ENCODE measurements at places on chromosomes 6 and 20. TPM values are rescaled to one million over a fixed set of nuclear protein-coding genes. Genes with fewer than 3 reads are reported as not detected.

DNA sequence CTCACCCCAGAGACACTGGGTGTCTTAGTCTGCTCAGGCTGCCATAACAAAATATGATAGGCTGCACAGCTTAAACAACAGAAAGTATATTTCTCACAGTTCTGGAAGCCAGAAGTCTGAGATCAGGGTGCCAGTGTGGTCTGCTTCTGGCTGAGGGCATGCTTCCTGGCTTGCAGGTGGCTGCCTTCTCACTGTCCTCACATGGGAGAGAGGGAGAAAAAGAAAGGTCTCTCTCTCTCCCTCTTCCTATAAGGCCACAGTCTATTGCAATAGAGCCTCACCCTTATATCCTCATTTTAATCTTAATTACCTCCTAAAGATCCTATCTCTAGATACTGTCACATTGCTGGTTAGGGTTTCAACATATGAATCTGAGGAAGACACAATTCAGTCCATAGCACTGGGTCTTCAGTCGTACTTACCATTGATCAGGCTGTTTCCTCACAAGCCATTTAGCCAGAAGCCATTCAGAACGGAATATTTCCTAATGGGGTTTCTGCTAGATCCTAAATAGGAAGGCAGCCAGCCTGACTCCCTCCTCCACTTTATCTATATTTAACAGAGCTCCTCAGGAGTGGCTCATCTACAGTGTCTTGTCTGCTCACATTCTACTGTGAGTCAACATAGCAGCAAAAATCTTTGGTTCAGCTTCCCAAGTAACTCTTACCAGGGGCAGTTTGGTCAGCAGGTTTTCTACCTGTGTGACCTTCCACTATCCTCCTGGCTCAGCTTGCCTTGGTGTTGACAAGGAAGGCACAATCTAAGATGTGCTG is 42.2 kb downstream of the CD164 start:
- no peak for DNase-seq

DNA sequence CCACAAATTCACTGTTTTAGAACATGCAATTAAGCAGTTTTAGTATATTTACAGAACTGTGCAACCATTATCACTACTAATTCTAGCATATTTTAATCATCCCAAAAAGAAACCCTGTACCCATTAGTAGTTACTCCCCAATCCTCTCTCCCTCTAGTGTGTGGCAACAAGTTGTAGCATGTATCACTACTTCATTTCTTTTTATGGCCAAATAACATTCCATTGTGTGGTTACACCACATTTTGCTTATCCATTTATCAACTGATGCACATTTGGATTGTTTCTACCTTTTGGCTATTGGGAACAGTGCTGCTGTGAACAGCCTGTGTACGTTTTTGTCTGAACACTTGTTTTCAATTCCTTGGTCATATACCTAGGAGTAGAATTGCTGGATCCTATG is 31.5 kb upstream of the FKBP1A start:
- no peak for DNase-seq

- no peak for DNase-seq
Observed at GRCh38 chr20:64153861-64154589, 10.2 kb upstream of the MYT1 start.

DNA sequence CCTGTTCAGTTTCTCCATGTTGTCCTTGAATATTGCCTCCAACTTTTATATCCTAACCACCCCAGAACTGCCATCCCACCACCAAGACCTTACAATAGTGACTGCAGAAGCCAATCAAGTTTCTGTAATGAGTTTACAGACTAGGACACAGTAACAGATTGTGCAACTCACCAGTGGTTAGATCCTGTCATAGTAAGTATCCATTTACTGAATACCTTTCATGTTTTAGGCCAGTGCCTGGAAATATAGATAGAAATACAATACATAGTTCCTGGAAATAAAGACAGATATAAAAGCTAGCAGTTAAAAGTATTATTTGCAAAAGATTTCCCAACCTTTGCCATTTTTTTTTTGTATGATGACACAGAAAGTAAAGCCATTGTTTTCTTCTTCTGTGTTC is 471.8 kb upstream of the BTBD3 start:
- DNase-seq: no peak

DNA sequence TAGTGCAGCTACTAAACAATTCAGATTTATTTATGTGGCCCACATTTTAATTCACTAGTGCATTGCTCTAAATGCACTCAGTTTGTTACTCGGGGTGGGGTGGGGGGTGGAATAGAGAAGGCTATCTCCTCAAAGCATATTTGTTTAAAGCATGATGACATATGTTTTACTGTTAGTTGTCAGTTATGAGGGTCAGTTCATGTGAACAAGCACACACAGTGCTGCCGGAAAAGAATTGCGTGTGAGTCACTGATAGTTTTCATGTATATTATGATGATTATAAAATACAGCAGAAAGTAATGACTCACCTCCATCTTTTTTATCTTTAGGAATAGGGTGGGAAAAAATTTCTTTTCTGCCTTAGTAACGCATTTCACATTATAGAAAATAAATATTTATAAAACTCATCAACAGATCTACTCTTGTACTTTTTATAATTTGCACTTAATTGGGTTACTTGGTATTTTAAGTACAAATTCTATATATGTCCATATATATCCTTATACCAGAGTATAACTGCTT is 42.2 kb upstream of the STXBP5 start:
- DNase-seq: no peak

DNA sequence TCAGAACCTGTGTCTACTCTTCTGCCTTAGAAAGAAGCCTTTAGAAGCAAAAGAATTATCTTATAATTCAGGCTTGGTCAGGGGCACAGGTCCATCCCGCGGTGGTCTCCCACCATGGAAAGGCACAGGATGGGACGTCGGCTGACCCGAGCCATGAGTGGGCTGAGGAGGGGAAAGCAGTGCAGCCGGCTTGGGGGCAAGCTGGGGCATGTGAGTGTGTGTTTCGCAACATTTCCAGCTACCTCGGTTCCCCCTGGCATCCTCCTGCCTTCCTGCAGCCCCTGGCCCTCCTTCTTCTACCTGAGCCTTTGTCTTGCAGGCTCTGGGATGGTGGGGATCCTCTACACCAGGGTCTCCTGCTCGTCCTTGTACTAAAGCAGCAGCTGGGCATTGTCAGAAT is 29.1 kb upstream of the FOXC1 start:
- no peak for DNase-seq

- DNase-seq: no peak
Observed at GRCh38 chr20:39412091-39412490, 449.9 kb downstream of the DHX35 start.

DNA sequence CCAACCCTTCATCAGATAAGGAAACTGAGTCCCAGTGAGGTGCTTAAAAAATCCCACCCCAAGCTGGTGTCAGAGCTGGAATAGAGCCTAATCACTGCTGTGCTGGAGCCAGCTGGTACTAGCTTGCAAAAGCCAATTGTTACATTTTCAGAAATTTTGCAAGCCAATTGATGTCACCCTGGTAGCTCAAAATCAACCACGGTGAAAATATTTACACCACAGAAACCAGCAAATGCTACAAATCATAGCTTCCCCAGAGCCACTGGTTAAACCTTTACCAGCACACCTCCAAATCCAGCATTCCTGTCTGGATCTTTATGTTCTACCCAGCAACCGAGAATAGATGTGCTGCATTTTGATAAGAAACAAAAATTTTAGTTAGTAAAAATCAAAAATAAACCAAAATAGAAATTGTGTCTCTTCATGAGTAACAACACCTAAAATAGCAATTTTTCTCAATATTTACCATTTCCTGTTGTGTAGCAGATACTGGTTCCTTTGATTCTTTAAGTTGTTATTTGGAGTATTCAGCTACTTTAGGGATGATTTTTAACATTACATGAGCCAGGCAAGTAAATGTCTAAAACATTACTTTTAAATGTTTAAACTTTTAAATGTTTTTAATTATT is 7.2 kb upstream of the LCA5 start:
- DNase-seq: peak; percentile 63

- peak; percentile 42 for DNase-seq
Observed at GRCh38 chr20:17679941-17680835, 1.9 kb downstream of the RRBP1 start.

GRCh38 chr20:39600156-39600555 is 638.0 kb downstream of the DHX35 start:
- no peak for DNase-seq

DNA sequence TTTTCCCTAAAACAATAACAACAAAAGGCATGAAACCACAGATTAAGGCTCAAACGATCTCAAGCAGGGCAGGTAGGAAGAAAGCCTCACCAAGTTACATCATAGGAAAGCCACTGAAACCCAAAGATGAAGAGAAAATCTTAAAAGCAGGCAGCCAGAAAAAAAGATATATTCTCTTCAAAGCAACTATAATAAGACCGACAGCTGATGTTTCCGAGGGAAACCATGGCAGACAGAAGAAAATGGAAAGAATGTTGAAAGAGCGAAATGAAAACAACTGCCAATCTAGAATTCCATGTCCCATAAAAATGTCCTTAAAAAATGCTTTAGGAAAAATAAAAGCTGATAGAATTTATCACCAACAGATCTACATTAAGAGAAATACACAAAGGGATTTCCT is 161.5 kb upstream of the THBS2 start:
- no peak for DNase-seq

DNA sequence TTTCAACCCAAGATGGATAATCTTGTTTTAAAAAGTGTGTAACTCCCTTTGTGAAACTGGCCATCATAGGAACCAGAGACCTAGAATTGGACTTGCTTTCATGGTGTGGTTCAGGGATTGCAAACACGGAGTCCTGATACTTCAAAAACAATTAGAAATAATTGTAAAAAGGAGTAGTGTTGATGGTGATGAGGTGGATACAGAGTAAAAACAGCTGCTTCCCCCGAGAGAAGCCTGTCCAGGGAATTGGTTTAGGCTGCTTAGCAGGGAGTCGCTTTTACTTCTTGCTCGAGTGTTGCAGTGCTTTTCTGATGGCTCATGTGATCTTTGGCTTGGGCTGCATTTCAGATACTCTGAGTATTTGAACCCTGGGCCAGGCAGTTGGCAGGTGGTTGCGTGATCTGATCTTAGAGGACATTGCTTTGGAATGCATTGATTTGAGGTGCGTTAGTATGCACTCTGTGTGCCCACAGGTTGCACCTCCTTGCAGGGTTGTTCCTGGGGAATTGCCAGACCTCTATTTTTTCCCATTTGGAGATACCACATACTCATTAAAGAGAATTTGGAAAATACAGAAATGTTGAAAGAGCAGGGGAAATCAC is 19.5 kb downstream of the KIF3B start:
- DNase-seq: no peak

DNA sequence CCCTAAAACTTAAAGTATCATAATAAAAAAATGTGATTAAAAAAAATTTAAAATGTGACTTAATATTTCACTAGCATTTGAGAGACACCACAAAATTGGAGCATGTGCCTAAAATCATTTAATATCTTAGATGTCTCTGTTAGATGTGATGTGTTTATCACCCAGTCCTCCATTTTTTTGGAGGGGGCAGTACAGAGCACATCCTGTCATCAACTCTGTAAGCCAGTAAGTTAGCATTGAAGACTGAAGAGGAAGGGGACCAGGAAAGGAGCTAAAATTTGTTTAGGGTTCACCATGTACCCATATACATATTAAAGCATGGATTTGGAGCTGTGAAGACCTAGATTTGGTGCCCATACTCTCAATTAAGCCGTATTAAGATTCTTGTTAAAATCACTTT is 30.7 kb upstream of the ADIG start:
- DNase-seq: no peak

The DEFB112 gene
- not detected for total RNA-seq

The MRAP2 gene
- not detected for total RNA-seq

The XKR7 gene
- total RNA-seq: 0.17 TPM

The FAM184A gene
- total RNA-seq: 1.2 TPM

The PMEPA1 gene
- total RNA-seq: 62.5 TPM

The BPIFA2 gene
- total RNA-seq: not detected

The RFX6 gene
- total RNA-seq: not detected

The TCP11 gene
- not detected for total RNA-seq

The MAPK13 gene
- total RNA-seq: 33.8 TPM

All from epithelial cell of proximal tubule (primary cell).